NB4 (cell line): ENCODE measurements at places on chromosomes 7 and 10.

DNA sequence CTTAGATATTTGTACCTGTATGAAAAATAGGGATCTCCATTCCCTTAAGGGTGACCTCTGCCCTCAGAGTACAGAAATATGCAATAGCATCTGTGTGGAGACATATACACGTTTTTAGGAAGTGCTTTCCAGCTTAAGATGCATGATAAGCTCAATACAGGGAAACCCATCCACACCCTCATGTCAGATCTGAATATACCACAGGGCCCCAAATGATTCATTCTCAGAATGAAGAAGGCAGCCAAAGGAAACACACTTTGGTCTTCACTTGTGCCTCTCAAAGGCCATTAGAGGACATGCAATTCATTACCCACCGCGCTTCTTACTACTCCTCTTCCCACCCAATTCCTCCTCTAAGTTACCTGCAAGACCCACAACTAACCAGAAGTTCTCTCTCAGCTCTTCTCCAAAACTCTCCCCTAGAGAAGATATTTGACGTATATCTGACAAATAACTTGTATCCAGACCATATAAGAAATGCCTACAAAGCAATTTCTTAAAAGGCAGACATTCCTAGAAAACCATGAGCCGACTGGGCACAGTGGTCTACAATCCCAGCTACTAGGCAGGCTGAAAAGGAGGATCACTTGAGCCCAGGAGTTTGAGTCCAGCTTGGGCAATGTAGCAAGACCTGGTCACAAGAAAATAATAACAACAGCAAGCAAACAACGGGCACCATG is 103.0 kb downstream of the OAT start:
- DNase-seq: peak; percentile 28

GRCh38 chr10:119871881-119872609 is 598 bp downstream of the MCMBP start:
- peak; percentile 93 for DNase-seq

GRCh38 chr7:45055594-45056219 is 33.1 kb downstream of the NACAD start:
- no peak for DNase-seq

DNA sequence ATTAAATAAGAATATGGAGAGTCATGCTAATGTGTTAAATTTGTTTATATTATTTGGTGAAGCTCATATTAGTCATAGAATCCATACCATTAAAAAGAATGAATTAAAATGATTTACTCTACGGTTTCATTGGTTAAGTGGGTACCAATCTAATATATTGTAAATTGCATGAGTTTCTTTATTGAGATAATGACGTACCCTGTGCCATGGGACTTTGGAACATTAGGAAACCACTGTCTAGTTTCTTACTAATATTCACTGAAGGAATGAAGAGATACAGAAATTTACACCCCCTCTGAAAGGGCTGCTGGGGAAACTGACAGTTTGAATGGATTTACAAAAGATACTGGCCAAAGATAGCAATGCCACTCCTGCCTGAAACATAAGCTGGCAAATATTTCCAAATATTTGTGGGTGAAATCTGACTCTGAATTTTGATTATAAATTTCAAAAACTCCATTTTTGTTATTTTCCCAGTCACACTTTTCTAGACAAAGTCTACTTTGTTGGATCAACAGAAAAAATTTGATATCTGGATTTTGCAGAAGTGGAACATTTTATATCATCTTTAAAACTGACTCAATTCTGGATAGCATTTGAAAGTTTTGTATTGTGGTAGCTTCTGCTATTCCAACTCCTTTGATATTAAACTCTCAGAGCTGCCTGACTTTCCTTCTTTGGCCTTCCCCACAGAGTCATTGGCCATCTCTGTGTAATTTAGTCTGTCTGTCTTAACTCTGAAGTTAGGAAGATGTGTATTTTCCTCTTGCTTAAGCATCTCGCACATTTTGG is 22.3 kb downstream of the MDFIC start:
- DNase-seq: no peak

DNA sequence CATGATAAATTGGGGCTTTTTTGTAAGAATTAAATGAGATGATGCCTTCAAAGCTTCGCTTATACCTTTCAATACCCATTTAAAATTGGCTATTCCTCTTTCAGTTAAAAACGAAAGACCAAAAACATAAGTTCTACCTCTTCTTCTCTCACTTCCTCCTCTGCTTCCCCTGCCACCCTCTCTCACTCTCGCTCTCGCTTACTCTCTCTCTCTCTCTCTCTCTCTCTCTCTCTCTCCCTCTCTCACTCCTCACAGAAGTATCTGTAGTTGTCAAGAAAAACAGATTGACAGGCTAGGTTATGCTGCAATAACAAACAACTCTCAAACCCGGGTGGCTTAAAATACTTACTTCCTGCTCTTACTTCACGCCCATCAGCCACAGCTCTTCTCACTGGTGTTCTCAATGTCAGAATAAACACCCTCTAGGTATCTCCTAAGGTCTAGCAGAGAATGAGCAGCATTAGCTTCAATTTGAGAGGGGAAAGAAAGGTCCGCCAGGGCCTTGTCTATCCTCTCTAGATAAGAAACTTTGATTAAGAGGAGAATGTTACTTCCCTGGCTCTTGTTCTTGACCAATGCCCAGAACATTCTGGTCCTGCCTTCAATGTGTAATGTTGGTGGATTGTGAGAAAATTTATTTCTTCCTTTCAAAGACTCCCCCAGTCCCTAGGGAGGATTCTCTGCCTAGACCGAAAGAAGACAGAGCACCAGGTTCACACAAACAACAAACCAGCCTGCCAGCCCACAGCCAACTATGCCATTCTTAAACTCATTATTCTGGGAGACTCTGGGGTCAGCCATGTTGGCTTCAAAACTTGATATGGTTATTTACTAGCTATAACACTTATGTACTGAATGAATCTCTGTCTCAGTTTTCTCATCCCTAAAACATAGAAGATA is 1028.7 kb downstream of the XPNPEP1 start:
- no peak for DNase-seq

GRCh38 chr7:115146148-115146547 is 224.3 kb downstream of the MDFIC start:
- no peak for DNase-seq

- no peak for DNase-seq
Measured at GRCh38 chr7:37642028-37642540, 41.5 kb upstream of the GPR141 start.

DNA sequence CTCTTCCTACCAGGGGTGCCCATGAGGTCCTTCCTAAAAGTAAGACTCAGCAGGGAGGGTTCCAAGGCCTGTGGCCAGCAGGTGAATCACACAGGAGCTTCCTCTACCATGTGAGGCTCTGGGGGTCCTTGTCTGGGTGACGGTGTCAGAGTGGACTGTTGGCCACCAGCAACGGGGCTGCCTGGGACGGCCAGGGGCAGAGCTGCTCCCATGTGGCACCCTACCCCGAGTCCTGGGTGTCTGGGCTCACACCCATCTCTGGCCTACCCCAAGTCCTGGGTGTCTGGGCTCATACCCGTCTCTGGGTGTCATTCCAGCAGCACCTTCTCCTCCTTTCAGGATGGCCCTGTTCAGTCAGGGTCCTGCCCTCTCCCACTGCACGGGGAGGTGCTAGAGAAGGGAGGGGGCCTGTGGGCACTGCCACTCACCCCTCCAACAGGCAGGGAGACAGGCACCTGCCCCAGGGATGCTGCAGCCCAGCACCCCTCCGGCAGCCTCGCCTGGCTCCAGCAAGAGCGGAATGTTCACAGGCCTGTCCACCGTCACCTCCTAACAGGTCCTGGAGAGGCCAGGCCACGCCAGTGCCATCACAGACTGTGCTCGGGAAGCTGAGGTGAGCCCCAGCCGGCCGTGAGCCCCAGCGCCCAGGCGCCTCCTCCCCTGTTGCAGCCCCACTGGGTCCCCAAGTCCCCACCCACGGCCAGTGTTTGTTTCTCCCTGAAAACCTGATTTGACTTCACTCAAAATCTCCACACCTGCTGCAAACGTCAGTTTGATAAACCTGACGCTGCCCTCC is 143.7 kb downstream of the PTPRN2 start:
- DNase-seq: no peak

DNA sequence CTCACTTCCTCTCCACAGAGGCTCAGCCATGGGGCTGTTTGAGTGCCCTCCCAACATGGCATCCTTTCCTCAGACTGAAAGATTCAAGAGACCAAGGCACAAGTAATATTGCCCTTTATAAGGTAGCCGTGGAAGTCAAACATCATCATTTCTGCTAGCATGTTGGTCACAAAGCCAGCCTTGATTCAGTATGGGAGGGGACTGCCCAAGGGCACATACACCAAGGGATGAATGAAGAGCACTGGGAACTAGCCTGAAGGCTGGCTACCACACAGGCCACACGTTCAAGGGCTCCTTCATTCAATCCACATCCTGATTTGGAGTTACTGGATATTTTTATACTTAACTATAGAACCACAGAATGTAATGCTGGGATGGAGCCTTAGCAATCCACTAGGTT is 39.3 kb downstream of the CPVL start:
- DNase-seq: no peak

DNA sequence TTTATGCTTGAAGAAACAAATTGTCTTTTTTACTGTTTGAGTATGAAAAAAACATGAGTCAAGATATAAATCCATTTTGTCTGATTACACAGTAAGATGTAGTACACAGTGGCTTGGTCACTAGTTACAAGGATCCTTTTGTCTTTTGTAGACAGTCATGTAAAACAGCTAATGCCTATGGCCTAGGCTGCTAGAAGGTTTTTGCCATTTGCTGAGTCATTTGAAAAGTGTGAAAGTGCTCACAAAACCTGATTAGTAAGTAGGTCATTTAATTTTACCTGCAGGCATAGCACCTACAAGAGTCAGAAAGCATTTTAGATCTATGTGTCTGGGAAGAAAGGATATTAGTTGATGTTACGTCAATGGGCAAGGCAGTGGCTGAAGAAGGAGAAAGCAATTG is 819.4 kb downstream of the MAGI2 start:
- no peak for DNase-seq

- DNase-seq: no peak
Measured at GRCh38 chr10:12484002-12484918, 134.9 kb downstream of the CAMK1D start.

DNA sequence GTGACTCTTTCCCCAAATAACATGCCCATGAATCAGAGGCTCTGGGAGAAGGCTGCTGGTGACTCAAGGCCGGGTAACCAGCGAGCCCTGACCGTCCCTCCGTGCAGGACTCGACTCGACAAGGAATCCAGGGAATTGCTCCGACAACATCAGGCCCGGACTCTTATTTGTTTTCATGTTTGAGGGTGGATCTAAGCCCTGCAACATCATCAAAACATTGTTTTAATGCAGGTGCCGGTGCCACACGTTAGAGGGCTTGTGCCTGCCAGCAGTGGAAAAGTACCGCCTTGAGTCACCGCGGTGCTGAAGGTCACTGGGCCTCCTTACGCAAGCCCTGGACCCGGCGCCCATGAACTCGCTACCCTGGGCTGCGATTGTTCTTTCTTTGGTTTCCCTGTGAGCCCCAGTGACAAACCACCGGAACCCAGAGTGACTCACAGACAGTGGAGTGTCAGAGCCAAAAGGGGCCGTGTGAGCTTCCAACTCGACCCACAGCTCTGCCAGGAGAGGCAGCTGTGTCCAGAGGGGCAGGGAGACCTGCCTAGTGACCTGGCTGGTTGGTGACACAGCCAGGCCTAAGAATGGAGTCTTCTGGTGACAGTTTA is 139.4 kb upstream of the SHH start:
- peak; percentile 79 for DNase-seq

- DNase-seq: no peak
Measured at GRCh38 chr7:52838981-52839411, 196.4 kb upstream of the POM121L12 start.

GRCh38 chr10:22609719-22610465 is 104.5 kb downstream of the PIP4K2A start:
- DNase-seq: no peak

- no peak for DNase-seq
Measured at GRCh38 chr7:105438847-105439173, 50.1 kb upstream of the SRPK2 start.

GRCh38 chr10:37975401-37975991 is 951 bp downstream of the ZNF25 start:
- DNase-seq: peak; percentile 79

- no peak for DNase-seq
Measured at GRCh38 chr7:134639061-134639460, 7.6 kb upstream of the BPGM start.

GRCh38 chr7:36013246-36014014 is 139.6 kb upstream of the EEPD1 start:
- no peak for DNase-seq

DNA sequence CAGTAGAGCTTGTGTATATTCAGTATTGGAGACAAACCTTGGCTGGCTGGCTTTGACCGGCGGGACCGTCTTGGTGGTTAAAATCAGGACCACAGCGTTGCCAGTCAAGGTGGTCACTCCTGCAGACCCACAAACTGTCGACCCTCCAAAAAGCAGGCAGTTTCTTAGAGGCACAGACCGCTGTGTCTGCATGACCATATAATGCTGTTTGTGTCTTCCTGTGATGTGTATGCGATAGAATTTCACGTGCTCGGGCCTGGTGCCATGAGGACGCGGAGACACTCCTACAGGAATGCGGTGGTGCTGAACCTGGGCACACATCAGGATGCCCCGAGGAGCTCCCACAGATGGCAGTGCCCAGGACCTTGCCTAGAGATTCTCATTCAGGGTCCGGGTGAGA is 34.8 kb downstream of the BNIP3 start:
- DNase-seq: no peak

DNA sequence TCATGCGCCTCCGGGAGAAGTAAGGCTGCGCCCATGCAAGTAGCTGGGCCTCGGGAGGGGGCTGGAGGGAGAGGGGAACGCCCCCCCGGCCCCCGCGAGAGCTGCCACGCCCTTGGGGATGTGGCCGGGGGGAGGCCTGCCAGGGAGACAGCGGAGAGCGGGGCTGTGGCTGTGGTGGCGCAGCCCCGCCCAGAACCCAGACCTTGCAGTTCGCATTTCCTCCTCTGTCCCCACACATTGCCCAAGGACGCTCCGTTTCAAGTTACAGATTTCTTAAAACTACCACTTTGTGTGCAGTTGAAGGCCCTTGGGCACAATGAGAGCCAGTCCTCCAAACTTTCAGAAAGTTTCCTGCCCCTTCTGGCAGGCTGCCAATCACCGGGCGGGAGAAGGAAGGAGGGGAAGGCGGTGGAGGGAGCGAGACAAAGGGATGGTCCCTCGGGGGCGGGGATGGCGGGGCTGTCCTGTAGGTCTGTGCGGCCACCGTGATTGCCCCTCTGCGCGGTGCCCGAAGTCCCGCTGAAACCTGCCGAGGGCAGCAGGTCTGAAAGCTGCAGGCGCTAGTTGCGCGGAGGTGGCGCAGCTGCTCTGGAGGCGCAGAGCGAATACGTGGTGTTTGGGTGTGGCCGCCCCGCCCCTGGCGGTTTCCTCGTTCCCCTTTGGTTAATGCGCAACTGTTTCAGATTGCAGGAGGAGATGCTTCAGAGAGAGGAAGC is 2.1 kb downstream of the VIM start:
- DNase-seq: peak; percentile 89

DNA sequence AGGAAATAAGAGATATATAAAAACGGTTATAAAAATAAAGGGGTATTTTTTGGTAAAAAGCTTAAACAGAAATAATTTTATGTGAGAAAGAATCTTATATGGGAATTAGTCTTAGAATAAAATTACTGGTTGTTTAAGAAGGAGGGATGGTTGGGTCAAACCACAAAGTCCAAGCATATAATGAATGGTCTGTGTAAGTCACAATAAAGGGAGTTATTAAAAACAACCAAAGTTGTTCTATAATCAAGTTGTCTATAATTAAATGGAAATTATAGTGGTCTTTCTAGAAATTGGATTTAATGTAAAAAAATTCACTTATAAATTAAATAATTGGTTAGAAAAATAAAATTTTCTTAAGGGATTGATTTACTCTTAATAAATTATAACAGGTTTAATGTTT is 304.8 kb downstream of the POM121L12 start:
- DNase-seq: no peak

GRCh38 chr7:80785961-80786536 is 132.8 kb downstream of the SEMA3C start:
- DNase-seq: no peak
